ENCODE measurements at places on chromosomes 5 and 9.

DNA sequence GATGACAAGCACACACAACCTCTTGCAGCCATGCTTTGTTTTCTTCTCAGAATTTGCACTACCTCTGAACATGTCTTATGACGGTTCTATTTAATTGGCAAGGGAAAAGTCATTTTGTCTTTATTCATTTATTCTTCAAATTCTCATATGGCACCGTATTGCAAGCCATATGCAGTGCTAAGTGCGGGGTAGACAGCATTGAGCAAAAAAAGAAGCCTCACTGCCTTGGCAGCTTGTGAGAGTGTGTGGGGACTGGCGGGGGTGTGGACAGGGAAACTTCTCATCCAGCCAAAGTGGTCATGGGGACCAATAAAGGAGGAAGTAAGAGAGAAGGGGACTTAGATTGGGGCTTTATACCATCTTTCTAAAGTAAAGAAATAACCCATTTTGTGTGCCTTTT, 160.0 kb downstream of the CDH12 start:
- no peak for DNase-seq

DNA sequence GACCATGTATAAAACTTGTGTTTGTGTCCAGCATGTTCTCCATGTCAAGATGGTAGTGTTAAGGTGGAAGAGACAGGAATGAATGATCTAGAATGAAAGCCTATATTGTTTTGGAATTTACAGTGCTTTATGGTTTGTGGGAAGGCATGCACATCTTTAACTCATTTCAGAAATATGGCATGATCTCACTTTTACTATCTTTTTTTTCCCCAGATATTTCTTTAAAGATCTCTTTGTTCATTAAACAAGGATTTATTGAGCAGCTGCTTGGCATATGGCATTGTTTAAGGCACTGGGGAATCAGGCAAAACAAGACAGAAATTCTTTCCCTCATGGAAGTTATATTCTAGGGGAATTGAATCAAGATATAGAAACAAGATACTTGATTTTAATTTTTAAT, 51.7 kb downstream of the SLC12A2 start:
- no peak for DNase-seq

- no peak for DNase-seq
Measured at GRCh38 chr5:93886098-93886806, 144.9 kb upstream of the POU5F2 start.

DNA sequence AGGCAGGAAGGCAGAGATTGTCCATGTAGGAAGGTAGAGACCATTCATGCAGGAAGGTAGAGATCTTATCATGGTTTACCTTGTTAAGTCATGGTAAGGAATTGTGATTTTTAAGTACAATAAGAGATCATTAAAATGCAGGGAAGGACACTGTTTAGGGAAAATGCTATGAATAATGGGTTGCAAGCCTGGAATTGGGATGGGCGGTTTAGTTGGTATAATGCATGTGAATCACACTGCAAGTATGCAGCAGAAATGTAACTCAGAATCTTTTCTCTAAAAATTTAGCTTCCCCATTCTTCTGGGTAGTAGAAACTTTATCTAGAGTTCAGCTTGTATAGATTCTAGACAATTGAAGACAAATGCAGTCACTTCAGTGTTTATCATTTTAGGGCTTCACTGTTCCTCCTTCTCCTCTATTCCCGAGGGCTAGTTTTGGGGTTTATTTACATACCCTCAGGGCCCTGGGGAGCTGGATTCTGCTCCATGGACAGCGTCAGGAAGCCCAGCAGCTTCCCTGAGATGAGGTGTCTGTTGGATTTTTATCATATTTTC, 212.0 kb downstream of the SREK1 start:
- DNase-seq = no peak

DNA sequence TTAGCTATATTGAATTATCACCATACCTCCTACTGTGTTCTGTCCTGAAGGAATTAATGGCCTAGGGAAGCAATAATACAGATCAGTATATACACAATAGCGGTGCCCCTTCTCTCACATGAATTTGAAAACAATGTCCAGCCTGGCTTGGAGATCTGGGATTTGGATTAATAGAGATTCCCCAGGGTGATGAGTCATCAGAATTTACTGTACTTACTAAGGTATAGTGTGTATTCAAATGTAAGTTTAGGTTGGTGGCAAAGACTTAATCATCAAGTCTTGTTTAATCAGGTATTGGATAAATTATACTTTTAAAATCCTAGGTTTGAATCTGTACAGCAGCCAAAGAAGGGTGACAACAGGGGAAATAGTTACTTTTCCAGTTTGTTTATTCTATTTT, 121.5 kb downstream of the FEM1C start:
- DNase-seq = no peak

DNA sequence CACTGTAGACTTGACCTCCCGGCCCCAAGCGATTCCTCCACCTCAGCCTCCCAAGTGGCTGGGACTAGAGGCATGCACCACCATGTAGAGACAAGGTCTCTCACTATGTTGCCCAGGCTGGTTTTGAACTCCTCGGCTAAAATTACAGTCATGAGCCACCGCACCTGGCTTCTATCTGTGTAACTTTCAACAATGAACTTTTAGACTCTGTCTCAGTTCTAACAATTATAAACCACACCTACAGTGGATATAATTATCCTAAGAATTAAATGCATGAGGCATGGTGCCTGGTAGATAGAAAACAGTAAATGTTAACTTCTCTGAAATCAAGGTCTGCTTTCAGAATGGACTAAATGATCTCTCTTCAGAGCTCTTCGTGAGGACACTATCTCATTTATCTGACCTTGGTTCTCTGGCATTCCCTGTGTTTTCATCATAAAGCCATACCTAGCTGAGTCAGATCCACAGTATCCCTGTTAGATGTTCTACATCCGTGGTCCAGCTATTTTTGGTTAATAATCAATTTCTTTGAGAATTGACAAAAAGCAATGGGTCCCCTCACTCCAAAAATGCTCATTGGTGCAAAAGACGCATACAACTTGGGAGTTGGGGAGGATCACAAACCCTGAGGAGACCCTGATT, 7.2 kb downstream of the HAVCR1 start:
- DNase-seq = no peak

DNA sequence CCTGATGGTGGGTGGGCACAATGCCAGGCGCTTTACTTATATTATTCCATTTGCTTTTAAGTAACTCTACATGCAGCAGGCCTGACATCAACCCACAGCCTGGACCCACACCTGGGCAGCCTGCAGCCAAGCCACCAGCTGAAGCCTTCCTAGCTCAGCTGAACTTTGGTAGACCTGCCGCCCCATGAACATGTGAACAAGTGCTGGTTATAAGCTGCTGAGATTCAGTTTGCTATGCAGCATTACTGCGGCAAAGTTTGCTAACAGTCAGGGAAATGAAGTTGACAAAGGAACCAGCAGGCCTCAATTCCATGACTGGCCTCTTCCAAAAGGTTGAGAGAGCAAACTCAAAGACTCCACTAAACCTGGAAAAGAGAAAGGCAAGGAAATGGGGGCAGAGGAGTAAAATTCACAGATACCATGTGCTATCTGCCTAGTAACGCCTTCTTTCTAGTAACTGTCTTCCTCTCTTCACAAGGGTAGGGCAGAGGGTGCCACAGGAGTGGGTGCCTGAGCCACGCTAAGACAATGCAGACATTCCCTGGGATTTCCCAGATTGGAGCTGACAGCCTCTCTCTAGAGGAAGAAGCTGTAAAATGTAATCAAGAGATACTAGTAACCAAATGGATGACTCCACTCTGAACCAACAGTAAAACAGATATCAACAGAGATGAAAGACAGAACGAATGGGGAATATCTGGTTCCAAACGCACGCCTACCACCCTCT, 2.9 kb downstream of the BOD1 start:
- DNase-seq = no peak

DNA sequence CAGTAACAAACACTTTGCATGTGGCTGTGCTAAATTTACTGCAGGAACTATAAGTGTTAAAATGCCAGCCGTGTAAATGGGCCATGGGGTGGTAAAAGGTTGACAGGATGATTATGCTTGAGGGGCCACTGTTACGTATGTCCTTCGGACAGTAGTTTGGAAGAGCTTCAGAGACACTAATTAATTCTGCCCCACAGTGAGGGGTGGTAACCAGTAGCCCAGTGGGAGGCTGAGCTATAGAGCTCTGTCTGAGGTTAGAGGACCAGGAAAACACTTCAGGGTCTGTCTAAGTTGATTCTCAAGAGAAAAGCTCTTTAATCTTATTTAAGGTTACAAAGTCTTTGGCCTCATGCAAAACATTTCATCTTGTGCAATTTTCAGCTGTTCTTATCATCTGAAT, 176.6 kb downstream of the DMRTA1 start:
- DNase-seq = no peak

- DNase-seq = no peak
Measured at GRCh38 chr9:107504585-107505455, 15.3 kb upstream of the KLF4 start.

- peak; percentile 92 for DNase-seq
Measured at GRCh38 chr5:132064738-132065331, 4.4 kb downstream of the IL3 start.

GRCh38 chr5:32170303-32171151, 3.6 kb downstream of the GOLPH3 start:
- no peak for DNase-seq

GRCh38 chr9:137067860-137068538, 2.4 kb downstream of the SAPCD2 start:
- peak; percentile 95 for DNase-seq

- no peak for DNase-seq
Measured at GRCh38 chr9:132615774-132616173, 33.4 kb downstream of the BARHL1 start.

DNA sequence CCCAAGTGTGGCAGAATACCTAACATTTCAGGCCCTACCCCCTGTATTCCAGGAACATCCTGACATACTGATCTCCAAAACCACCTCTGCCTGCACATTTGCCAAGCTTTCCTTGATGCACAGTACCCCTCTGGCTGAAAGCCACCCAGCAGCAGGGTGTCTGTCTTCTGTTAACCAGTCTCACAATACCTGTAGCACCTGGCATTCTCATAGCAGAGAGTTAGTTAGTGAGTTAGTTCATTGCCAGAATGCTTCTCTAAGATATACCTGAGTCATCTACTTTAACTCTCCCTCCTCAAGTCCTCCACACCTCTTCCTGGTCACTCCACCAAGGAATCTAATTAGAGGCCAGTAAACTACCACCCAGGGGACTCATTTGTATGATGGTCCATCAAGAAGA, 46.1 kb upstream of the IL7R start:
- no peak for DNase-seq

DNA sequence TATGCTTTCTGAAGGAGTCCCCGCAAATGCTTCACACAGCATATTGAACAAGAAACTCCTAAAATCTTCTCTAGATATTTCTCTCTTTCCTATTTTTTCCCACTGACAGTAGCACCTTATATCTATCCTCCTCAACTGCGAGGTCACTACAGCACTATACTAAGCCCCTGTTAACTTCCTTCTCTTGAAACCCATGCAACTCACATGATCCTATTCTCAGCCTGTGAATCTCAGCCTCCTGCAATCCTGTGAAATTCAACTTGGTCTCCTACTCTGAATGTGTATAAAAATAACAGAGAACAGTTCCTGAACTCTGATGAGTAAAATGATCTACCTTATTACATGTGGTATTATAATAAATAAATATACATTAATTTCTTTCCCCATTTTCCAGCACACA, 6.1 kb upstream of the PLGRKT start:
- no peak for DNase-seq

GRCh38 chr5:2892466-2893000, 141.1 kb upstream of the IRX2 start:
- no peak for DNase-seq

DNA sequence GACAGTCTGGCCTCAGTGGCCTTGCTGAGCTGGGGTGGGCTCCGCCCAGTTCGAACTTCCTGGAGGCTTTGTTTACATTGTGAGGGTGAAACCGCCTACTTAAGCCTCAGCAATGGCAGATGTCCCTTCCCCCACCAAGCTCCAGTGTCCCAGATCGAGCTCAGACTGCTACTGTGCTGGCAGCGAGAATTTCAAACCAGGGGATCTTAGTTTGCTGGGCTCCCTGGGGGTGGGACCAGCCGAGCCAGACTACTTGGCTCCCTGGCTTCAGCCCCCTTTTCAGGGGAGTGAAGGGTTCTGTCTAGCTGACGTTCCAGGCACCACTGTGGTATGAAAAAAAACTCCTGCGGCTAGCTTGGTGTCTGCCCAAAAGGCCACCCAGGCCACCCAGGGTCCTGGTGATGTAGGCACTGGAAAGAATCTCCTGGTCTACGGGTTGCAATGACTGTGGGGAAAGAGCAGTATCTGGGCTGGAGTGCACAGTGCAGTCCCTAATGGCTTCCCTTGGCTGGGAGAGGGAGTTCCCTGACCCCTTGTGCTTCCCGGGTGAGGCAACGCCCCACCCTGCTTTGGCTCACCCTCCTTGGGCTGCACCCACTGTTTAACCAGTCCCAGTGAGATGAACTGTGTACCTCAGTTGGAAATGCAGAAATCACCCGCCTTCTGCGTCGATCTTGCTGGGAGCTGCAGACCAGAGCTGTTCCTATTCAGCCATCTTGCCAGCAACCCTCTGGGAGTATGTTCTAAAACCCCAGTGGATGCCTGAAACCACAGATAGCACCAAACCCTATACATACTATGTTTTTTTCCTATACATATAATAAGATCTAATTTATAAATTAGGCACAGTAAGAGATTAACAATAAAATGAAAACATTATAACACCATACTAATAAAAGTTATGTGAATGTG, 95.5 kb downstream of the TMEM161B start:
- no peak for DNase-seq

- no peak for DNase-seq
Measured at GRCh38 chr5:56191656-56192055, 41.5 kb downstream of the ANKRD55 start.

GRCh38 chr9:116390303-116391228, 237.0 kb downstream of the PAPPA start:
- DNase-seq = no peak

DNA sequence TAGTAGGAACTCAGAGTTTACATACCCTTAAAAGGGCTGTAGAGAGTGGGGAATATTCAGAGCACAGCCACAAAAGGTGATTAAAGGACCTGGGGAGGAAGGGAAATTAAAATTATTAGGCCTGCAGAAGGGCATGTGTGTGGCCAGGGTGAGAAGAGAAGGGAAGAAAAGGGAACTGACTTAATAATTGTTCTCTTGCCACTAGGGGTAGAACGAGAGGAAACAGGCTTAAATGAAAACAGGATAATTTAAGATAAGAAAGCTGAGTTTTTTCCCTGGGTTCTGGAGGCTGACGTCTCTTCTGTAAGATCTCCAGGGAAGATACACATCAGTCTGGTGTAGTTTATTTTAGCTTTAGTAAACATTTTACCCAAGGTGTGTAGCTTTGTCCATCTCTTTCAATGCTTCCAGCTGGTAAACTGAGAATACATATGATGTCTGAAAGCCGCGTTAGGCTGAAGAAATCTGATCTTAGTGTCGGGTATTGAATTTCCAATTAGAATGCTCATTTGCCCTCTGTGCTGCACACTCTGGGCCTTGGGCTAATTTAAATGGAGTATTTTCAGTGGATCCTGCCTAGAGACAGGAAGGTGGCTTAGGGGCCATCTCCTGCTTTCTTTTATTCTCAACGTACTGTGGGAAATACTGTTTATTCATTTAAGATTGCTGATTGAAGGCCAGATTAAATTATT, 416.8 kb downstream of the TMEM38B start:
- no peak for DNase-seq
